Upper lobe of left lung (tissue), 6 donors: ENCODE measurements at places on chromosomes 11 and 22. TPM values are rescaled to one million over a fixed set of nuclear protein-coding genes. Genes with fewer than 3 reads are reported as not detected.

GRCh38 chr11:6992457-6993417 lies 27.4 kb downstream of the ZNF214 start:
- no peak for DNase-seq

DNA sequence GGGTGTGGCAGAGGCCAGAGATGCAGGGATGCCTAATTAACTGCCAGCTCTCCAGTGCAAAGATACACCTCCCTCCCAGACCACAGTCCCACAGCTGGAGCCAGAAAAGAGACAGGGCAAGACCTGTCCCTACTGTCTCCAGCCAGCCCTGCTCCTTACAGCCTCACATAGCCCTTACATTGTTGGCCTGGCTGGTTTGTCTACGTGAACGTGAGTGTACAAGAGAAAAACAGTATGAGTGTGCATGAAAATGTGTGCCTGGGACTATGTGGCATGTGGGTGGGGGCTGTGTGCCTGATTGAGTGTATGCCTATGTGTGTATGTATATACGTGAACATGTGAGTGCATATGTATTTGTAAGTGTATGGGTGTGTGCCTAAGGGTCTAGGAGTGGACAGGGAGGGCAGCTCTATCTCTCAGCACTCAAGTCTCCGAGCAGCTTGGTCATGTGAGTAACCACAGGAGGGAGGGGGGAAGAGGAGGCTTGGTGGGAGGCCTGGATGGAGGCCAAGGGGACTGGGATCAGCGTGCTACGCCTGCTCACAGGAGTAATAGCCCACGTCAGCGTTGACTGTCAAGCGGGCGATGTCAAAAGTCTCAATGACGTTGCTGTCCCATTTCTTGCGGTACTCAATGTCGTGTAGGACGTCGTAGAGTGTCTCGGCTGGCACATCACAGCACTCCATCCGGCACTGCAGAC lies 6.6 kb upstream of the ARAP1 start:
- DNase-seq, result peak; percentile 62

DNA sequence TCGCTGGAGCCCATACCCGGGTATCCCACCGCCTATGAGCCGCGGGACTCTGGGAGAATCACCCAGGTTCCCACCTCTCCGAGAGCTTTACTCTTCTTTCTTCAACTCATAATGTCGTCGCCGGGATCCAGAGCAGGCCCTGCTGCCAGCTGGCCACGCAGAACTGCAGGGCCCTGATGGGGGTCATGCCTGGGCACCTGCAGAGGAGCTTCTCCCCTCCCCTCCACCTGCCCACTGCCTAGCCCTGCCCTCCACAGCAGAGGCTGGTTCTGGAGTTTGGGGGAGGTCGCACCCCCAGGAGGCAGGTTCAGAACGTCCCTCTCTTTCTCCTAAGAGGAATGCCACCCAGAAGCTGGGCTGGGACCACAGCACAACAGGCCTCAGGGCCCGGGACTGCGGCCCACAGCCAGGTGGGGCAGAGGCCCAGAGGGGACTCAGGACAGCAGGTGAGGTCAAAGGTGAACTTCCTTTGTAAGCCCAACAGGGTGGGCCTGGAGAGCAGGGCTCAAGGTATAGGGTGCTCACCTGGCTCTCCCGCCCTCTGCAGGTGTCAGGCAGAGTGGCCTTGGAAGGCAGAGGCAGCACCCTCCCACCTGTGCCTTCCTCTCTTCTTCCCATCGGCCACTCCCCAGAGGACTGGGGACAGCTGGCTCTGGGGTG lies 1.9 kb downstream of the SLC25A45 start:
- no peak for DNase-seq

- no peak for DNase-seq
These were observed 336 bp upstream of the LIF start for GRCh38 chr22:30246814-30247376.

HTR3B gene
- total RNA-seq, result not detected

XNDC1N gene
- total RNA-seq, result 8.0 TPM

HARBI1 gene
- 3.1 TPM for total RNA-seq
